ENCODE measurements at places on chromosomes 6 and 20.

DNA sequence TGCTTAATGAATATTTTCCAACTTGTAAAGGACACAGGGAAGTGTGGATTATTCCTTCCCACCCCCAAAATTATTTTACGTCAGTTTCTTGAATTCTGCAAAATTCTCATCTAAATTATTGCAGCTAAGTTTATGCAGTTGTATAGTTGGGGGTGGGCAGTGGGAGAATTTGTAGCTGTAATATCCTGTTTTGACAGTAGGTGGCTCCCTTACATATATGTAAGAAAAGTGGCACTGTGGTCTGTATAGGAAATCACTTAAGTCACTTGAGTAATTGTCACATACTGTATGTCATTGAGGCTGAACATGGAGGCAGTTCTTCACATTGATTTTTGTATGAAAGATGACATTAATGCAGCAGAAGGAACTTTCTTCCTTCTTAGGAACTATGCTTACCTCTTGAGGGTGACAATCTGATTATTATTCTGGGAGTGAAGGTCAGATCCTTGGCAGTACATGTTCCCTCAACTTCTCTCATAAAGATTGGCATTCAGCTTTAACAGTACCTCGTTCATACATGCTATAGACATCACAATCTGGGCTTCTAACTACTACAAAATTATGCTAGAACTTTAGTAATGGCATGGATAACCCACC lies 14.6 kb upstream of the CFAP206 start:
- DNase-seq, result peak; percentile 63

GRCh38 chr6:37069639-37070038 lies 64.2 kb downstream of the FGD2 start:
- no peak for DNase-seq

DNA sequence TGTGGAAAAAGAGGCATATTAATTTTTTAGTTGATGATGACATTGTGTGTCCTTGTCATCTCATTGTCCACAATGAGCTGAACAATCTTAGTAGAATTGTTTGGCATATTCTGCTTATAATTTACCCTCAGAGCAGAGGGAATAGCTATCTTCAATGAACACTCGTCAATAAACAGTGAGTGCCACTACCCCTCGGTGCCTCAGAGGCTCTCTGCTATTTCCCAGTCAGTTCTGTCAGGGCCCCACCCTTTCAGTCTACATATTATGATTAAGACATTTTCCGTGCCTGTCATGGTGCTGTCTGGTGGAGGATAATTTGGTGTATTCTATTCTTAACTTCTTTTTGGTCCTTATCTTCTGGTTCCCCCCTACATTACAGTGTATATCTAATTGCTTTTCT lies 31.2 kb downstream of the NUS1 start:
- DNase-seq, result no peak

- no peak for DNase-seq
These were observed 47.6 kb upstream of the MYL9 start for GRCh38 chr20:36493801-36494114.

DNA sequence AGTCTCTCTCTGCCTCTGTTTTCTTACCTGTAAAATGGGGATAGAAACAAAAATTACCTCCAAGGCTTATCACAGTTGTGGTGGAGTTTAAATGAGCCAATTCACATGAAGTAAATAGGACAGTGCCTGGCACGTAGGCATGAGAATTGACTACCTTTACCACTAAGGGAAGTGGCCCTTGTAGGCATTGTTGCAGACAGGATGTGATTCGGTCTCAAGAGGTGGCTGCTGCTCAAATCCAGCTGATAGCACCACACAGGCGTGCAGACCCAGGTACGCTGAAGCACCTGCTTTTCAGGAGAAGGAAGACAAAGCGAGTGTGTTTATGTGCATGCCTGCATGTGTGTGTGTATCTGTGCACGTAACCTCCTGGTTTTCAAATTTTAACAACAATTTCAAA lies 108.6 kb downstream of the EYA2 start:
- no peak for DNase-seq

- DNase-seq, result peak; percentile 18
These were observed 51.9 kb downstream of the CARMIL1 start for GRCh38 chr6:25330796-25331685.

- no peak for DNase-seq
These were observed 65.8 kb downstream of the E2F3 start for GRCh38 chr6:20467437-20467836.

DNA sequence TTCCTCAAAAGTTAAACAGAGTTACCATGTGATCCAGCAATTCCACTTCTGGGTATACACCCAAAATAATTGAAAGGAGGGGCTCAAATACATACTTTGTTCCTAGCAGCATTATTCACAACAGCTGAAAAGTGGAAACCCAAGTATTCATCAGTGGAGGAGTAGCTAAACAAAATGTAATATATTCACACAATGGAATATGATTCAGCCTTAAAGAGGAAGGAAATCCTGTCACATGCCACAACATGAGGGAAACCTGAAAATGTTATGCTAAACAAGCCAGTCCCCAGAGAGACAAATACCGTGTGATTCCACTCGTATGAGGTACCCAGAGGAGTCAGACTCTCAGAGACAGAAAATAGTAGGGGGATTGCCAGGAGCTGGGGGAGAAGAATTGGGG lies 44.5 kb downstream of the PXDC1 start:
- DNase-seq, result no peak

DNA sequence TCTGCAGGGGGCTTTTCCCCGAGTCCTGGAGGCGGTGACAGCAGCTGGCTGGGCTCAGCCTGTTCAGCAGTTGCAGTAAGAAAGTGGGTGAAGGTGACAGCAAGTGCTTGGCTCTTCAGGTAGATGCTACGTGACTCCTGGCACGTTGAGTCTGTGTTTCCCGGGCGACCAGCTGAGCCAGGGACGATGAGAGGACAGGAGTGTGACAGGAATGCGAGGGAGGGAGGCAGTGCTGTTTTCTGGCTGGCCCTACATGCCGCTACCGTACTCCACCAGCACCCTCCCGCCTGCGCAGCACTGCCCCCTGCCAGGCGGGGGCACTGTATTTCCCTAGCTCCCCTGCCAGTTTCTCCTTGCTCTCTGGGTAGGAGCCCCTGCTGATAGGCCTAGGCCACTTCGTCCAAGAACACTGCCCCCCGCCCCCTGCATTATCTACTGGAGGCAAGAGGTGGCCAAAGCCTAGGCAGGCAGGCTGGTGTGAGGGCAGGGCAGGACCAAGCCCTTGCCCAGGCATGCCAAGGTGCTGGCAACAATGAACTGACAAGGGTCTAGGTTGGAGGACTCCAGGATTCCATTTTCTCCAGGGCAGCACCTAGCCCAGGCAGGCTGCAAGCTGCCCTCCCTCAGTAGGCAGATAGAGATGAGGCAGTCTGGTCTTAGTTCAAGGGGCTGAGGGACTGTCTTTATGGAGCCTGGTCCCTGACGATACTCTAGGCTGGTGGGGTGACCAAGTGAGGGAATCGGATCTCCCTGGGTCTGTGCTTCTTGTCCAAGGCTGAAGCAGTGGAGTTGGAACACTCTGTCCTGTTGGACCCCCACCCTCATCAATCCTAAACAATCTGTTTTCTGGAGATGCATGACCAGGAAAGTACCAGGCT lies 19.2 kb downstream of the MRPS18A start:
- DNase-seq, result peak; percentile 79

DNA sequence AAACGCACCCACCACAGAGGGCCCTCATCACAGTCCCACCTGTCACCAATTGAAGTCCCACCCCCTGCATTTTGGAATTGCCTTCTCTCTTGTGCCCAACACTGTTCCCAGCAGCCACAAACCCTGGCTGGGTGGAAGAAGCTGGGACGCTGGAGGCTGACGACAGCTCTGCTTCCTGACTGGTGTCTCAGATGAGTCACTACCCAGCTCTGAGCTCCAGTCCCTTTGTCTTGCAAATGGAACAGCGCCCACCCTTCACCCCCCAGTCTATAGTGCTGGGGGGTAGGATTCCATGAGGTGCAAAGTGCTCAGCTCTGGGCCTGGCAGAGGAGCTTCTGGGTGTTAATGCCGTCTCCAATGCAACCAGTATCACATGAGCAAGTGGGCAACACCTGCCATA lies 85.3 kb downstream of the DLGAP4 start:
- no peak for DNase-seq

DNA sequence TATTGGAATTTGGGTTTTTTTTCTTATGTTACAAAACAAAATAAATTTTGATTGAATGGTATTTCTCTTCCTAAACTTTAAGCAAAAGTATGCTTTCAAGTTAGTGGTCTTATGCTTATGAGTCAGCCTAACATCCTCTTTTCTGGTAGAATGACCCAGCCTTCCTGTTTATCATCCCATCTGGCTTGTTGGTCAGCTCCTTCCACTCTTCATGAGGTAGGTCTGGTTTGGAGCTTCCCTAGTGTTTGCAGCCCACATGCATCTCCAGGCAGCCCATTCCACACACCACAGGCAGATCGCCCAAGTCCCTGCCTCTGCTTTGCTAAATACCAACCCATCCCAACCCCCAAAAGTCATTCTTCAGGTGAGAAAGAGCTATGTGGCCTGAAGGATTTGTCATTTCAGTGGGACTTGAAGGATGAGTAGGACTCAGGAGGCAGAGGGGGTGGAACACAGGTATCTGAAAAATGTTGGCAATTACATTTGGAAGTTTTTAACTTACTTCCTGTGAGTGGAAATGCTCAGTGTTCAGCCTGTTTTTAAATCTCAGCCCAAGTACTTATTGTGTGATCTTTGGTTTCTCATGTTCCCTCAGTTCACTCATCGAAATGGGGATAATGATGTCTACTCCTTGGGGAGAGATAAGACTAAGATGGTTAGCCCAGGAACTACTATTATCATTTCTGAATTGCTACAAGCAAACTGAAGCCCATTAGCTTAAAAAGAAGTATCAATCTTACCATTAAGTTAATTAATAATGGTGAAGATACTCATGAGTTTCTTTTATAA lies 294.0 kb downstream of the ADGB start:
- no peak for DNase-seq

- DNase-seq, result no peak
These were observed 142.4 kb downstream of the THBS2 start for GRCh38 chr6:169111203-169111602.

- no peak for DNase-seq
These were observed 3.4 kb upstream of the ANGPT4 start for GRCh38 chr20:919491-919916.

- DNase-seq, result peak; percentile 62
These were observed 38.0 kb downstream of the TMEM170B start for GRCh38 chr6:11575408-11576033.

- DNase-seq, result no peak
These were observed 266.0 kb upstream of the SOX4 start for GRCh38 chr6:21327326-21328112.

GRCh38 chr6:150697515-150697914 lies 97.8 kb downstream of the PLEKHG1 start:
- no peak for DNase-seq

DNA sequence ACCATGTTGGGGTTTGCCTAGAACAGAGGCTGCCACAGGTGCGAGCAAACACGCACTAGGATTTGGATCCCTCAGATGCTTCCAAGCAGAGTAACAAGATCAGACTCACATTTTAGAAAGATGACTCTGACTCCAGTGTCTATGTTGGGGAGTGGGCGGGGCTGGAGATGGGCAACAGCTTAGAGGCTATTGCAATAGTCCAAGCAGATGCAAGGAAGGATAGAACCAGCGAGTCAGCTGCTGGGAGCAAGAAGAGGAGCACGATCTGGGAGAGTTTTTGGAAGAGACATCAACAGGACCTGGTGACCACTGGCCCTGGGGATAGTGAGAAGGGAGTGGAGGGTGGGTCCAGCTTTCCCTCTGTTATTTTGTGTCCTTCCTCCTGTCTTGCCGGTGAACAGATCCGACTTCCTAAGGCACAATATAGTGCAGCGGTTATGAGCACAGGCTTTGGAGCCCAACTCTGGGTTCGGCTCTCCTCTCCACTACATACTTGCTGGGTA lies 52.7 kb downstream of the FGD2 start:
- DNase-seq, result no peak

DNA sequence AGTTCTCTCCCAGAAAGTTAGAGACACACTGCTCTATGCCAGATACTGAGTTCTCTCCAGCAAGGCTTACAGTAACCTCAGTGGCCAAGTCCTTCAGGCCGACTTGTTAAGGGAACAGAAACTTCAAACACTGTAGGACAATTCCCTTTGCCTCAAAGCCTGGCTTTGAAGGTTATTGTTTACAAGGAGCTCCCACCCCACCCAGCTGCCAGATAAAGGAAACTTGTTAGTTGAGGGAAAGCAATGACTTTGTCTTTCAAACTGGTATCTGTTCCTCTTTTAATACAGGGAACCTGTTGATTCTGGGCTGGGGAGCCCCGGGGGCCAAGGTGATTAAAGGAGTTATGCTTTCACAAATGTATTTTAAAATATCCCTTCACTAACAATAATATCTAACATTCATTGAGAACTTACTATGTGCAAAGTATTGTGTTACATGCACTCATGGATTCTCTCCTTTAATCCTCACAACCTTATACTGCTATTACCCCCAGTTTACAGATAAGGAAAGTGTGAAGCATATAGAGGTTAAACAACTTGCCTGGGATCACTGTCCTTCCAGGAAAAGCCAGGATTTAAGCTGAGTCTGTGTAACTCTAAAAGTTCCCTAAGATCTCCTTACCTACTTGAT lies 27.6 kb upstream of the CDKN1A start:
- DNase-seq, result no peak

DNA sequence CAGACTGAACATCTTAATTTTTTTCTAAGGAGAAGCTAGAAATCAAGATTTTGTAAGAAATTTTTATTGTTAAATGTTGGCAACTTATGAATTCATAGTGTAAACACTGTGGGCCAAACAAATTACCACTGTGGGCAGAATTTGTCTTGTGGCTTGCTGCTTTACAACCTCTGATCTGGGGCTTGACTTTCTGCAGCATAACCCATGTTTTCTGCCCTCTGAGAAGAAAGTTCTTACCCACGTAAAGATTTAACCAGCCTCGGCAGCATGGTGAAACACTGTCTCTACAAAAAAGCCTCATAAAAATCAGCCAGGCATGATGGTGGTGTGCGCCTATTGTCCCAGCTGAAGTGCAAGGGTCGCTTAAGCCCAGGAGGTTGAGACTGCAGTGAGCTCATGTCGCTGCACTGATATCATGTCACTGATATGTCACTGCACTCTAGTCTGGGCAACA lies 12.9 kb downstream of the ITCH start:
- DNase-seq, result peak; percentile 13

DNA sequence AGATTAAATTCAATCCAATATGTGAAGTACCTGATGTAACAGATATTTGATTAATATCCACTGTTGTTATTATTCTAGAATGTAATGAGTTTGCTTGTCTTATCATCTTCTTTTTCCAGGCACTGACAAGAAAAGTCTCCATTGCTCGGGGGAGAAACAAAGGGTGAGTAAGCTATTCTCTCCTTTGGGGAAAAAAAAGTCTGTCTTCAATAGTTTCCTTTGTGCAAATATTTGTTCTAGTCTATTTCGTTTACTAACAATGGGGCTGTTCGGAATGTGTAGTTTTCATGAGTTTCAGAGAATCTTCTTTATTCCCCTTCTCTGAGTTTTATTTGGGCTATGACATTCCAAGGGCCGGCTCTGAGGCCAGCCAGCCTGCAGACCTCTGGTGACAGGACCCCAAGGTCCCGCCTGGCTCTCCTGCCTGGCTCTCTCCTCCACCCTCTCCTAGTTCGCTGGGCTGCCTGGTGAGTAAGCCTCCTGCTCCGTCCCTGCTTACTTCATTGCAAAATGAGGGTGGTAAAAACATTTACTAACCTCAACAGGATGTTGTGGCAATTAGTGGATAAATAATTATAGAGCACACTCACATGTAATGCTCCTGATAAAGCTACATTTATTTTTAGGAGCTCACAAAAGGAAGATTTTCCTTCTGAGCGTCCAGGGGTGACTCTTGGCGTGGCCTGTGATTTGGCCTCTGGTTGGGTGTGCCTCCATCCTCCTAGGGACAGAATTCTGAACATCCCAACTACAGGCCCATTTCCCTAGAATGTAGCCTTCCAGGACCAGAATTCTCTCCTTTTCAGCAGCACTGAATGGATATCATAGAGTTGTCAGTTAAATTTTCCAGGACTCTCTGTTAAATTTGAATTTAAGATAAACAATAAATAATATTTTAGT lies 43.1 kb upstream of the SNX9 start:
- no peak for DNase-seq

All from retina (tissue), 1 donor.